GM20000 (cell line): ENCODE measurements at places on chromosomes 13 and 19.

DNA sequence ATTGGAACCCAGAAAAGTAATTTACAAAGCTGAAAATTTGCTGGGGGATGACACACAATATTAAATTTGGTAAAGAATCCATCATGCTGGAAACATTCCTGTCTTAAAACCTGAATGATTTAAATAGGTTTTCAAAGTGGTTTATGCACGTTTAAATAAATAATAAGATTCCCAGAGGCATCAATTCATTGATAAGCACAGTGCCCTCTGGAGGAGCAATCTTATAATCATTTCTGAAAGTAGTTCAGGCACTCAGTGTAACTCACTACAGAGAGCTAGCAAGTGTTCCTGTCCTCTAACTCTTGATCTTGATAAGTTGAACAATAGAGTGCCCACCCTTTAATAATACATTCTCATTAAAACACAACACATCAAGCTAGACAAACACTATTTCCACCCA lies 43.5 kb upstream of the SHISA2 start:
- no peak for DNase-seq

DNA sequence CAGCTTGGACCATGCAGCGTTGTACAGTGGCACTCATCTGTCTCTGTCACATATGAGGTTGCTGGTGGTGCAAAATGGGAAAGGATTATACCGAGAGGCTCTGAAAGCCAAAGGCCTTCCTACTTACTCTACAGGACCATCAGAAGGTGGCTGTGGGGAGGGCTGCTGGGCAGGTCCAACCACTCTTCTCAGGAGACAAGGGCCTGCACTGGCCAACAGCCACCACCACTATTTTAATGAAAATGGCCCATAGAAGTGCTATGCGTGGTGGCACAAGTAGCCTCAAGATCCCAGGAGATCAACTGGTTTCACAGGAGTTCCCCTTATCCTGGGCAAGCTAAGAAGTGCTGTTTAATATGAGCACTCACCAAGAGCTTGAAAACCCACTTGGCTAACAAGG lies 52.3 kb downstream of the MRPL57 start:
- DNase-seq = no peak

- no peak for DNase-seq
Measured at GRCh38 chr13:34346626-34347025, 528.7 kb downstream of the RFC3 start.

DNA sequence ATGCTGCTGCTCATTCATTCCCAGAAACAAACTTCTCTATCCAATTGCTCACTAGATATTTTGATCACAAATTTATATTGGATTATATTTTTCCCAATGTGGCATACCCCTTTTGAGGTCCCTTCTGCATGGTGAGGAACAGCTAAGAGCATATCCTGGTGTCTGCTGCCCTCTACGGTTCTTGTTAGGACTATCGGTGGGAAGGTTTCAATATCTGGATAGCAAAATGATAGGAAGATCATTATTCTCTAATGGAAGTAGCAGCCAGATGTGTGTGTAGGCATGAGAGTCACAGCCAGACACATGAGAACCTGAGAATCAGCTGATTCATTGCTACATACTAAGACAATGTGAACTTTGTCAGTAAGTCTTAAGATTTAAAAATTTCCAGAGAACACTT lies 1422.4 kb upstream of the MIR17HG start:
- no peak for DNase-seq

- DNase-seq = no peak
Measured at GRCh38 chr13:27151798-27152599, 19.6 kb downstream of the USP12 start.

DNA sequence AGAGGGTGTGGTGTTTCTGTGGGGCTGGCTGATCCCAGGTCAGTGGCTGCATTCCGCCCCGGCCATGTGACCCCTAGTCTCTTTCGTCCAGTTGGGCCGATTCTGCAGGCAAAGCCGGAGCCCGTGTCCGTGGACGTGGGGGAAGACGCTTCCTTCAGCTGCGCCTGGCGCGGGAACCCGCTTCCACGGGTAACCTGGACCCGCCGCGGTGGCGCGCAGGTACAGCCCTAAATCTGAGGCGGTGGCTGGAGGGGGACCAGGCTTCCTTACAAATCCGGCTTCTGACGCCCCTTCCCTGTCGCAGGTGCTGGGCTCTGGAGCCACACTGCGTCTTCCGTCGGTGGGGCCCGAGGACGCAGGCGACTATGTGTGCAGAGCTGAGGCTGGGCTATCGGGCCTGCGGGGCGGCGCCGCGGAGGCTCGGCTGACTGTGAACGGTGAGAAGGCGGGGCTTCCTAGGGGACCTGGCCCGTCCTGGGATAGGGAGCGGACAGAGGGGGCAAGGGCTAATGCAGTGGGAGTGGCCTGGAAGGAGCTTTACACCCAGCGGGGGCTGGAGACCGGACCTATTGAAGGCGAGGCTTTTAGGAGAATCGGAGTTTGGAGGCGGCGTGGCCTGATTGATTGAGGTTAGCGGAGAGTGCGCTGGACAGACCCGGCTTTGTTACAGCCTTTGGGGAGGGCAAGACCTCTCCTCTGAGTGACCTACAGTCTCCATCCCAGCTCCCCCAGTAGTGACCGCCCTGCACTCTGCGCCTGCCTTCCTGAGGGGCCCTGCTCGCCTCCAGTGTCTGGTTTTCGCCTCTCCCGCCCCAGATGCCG lies 4.3 kb downstream of the KIRREL2 start:
- no peak for DNase-seq

- no peak for DNase-seq
Measured at GRCh38 chr19:46723471-46723870, 6.6 kb upstream of the PRKD2 start.

DNA sequence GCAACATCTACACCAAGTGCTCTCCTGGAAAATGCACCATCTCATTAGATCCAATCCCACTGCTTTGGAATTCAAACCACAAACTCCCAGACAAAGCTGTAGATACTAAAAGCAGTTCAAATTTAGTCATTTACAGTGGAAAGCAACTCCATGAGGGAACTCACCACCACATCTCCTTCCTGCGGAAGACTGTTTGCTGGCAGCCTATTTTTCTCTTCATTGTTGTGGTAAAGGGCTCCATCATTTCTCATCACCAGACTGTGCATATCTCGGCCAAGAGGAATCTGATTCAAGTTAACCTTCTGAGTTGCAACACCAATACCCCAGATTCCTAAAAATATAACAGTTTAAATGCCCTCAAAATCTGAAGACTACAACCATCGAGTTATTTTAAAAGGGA lies 8.4 kb downstream of the SPRYD7 start:
- DNase-seq = no peak

- no peak for DNase-seq
Measured at GRCh38 chr13:52026246-52026626, 1.7 kb downstream of the UTP14C start.

- DNase-seq = no peak
Measured at GRCh38 chr19:33291623-33292534, 10.5 kb downstream of the CEBPA start.

GRCh38 chr19:31064491-31064890 lies 284.7 kb downstream of the TSHZ3 start:
- DNase-seq = no peak

- DNase-seq = no peak
Measured at GRCh38 chr19:46068345-46069258, 27.8 kb upstream of the IGFL4 start.

GRCh38 chr19:42115219-42115618 lies 17.0 kb downstream of the POU2F2 start:
- no peak for DNase-seq
